Subcutaneous adipose tissue (tissue), 4 donors: ENCODE measurements at places on chromosomes 11 and 22. TPM values are rescaled to one million over a fixed set of nuclear protein-coding genes. Genes with fewer than 3 reads are reported as not detected.

C11orf87 gene
- total RNA-seq, result not detected

SYT7 gene
- 1.8 TPM for total RNA-seq

CREB3L1 gene
- 0.44 TPM for total RNA-seq

YAP1 gene
- 122 TPM for total RNA-seq

FXYD6 gene
- total RNA-seq, result 15.0 TPM

TSSK2 gene
- total RNA-seq, result not detected

TBX1 gene
- total RNA-seq, result 0.51 TPM

PISD gene
- 46.7 TPM for total RNA-seq

ZBTB16 gene
- 175 TPM for total RNA-seq

OTOG gene
- not detected for total RNA-seq

PMM1 gene
- total RNA-seq, result 182 TPM

CENPM gene
- total RNA-seq, result 3.2 TPM

CRYBB2 gene
- not detected for total RNA-seq

ACTN3 gene
- total RNA-seq, result not detected

RPS25 gene
- 1,544 TPM for total RNA-seq

IL10RA gene
- 31.3 TPM for total RNA-seq

PRRG4 gene
- 0.75 TPM for total RNA-seq

THRSP gene
- total RNA-seq, result 106 TPM

SLC25A45 gene
- total RNA-seq, result 7.3 TPM
